Tibial artery (tissue), 4 donors: ENCODE measurements at places on chromosomes 7 and 10.

DNA sequence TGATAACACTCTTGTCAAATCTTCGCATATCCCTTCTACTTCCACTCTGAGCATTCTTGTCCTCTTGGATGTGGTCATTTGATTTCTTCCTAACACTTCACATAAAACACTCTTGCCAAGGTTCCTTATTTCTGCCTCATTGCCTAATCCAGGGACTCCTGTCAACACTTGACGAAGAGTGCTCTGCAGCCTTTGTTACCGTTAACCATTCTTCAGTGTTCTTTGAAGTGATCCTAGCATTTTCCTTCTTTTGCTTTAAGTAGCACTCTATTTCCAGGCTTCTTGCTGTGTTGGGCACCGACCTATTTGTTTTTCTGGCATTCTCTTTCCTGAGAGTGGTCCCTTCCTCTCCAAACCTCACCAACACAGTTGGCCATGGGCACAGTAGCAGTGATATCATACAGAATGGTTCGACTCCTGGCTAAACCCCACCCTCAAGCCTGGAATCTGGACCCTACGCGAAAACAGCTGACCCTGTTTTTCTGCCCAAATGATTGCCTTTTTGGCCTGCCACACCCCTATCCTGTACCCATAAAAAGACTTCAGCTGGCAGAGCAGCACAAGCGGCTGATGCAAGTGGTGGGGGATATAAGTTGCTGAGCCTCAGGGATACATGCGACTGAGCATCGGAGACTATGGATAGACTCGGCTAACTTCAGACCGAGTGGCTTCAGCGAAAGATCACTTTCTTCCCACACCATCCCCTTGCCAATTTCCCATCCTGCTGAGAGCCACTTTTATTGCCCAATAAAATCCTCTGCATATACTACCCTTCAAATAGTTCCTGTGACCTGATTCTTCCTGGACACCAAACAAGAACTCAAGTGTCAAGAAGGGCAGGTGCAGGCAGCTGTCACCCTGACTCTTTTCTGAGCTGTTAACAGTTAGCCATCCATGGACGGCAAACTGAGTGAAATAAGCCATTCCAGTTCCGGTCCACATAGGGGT, 820.6 kb downstream of the CCSER2 start:
- no peak for DNase-seq

DNA sequence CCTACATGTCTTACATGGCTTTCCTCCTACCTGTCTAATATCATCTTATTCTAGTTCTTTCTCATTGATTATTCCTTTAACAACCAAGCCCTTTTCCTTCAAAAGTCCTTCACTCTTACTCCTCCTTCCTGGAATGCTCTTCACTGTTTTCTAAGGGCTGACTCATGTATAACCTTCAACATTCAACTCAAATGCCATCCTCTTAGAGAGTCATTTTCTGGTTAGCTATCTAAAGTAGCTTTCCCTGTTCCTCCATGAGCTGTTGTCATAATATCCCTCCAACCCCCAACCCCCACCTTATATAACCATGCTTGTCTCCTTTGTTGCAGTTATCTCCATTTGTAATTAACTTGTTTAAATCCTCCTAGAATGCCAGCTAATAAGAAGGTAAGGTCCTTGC, 286.8 kb downstream of the ADK start:
- DNase-seq = no peak

- peak; percentile 26 for DNase-seq
Observed at GRCh38 chr7:88344956-88345832, 38.5 kb upstream of the STEAP4 start.

- DNase-seq = no peak
Observed at GRCh38 chr7:133958822-133959221, 168.3 kb upstream of the LRGUK start.

DNA sequence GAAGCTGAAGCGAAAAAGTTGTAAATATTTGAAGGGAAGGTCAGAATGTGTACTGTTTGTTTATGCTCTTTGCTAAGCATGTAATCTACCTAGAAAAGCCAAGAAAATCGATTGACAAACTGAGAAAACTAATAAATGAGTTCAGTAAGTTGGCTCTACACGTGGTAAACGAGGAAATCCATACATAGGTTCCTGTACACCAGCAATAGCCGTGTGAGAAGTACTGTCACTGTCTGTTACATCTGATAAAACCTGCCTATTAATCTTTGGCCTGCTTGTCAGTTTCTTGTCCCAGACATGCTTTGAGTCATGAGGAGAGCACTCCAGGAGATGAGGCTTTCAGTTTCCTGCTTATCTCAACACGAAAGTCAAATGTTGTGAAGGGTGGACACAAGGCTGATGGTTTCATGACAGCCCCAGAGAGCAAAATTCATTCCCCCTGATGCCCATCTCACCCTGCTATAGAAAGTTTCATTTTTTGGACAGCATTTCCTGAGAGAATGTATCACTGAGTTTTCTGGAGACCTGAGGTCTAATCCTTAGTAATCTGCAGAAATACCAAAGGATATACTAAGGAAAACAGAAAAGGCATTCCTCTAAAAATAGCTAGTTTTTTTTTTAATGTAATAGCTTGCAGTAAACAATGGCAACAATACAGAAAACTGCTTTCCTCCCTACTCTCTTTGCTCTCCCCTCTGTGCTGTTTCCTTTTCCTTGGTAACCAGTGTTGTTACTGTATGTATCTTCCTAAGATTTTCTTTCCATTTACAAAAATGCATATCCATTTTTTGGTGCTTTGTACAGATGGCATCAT, 18.8 kb downstream of the BMPR1A start:
- DNase-seq = no peak

- no peak for DNase-seq
Observed at GRCh38 chr10:50384898-50385297, 133.6 kb upstream of the ASAH2 start.

DNA sequence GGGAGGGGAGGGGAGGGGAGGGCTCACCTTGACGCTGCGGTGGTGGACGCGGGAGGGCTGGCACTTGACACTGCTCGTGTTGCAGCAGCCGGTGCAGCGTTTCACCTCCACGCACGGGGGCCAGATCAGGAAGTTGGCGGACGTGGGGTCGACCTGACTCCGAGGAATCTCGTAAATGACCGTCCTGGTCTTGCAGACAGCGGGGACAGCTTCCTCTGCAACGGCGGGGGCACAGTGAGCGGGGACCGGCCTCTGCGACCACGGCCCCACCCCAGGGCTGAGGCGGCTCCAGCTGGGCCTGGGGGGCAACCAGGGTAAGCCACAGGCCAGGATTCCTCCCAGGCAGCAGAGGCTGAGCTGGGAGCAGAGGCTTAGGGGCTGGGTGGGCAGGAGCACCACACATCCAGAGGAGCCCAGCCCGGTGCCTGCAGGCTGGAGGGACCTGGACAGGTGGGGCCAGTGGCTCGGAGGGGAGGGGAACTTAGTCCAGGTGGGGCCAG, 8.8 kb downstream of the PDGFA start:
- no peak for DNase-seq

GRCh38 chr7:99116144-99116543, 27.8 kb downstream of the SMURF1 start:
- no peak for DNase-seq

- no peak for DNase-seq
Observed at GRCh38 chr7:9502269-9502668, 1068.9 kb downstream of the NXPH1 start.

DNA sequence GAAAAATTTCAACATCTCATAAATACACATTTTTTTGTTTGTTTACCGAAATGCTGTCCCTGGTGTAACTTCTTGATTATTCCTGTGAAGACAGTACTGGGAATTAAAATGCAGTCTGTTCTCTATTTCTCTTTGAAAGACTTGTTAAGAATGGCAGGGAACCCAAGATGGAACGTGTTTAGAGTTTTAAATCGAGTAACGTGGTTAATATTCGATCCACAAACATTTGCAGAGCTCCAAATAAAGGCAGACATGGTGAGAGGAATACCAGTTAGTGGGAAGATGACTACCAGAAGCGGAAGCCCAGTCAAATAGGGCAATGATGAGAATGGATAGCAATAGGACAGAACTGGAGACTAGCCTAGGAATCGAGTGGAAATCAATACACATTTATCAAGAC, 6.7 kb downstream of the PON3 start:
- no peak for DNase-seq

- DNase-seq = no peak
Observed at GRCh38 chr10:67386260-67386659, 309.7 kb downstream of the CTNNA3 start.

- DNase-seq = no peak
Observed at GRCh38 chr7:96636979-96637378, 72.7 kb downstream of the SEM1 start.

DNA sequence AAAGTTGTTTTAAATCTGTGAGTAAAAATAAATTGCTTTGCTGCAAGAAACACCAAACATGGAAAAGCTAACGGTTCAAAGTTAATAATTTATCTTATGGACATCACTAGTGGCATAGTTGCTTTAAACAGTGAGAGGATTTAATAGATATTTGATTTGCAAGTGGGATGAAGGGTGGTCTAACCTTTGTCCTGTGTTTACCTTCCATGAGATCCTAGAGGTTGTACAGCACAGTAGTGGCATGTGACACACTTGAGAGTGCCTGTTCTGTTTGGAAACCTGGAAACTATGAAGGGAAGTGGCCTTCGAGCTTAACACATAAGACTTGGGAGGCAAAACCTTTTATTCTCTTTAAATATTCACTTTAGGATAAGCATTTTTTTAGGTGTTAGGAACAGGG, 16.0 kb downstream of the EGFR start:
- no peak for DNase-seq

DNA sequence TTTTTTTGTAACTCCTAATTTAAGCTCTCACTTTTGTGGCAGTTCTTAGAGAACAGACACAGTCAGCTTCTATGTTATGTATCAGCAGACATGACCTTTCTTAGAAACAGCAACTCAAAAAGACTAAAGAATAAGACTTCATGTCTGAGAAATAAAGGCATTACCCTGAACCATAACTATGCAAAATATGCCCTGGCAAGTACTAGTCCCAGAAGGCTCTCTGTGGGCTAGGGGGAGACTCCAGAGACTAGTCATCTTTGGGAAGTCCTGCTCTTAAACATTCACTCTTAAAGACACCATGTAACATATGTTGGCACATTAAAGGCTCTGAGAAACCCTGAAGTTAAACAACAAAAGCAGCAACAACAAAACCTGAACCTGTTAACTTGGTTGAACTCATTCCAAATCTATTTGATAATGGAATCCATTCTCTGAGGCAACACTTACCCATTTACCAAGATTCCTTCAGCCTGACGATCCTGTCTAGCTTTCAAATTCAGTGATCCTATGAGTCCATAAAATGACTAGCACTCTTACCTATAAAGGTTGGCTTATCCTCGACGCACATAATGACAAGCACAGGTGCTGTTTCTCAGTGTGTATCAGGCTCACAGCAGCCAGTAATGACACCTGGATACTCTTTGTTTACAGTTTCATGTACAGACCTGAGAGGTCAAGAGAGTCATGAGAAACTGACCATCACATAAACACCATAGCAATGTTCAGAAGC, 62.3 kb downstream of the OSBPL3 start:
- DNase-seq = no peak

DNA sequence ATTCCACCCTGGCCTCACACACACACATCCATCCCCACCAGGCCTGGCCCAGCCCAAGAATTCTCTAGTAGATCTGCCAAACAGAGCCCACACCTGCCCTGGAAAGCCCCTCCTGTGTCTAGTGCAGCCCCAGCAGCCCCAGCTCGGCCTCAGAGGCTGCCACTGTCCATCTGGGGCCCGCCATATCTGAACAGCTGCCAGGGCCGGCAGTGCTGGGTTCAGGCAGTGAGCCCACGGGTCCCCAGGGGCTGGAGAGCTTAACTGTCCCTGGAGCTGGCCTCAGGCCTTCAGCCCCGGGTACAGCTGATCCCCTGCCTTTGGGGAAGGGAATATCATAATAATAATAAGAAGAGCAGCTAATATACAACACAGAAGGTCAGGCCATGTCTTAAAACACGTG, 574 bp downstream of the MYL10 start:
- peak; percentile 85 for DNase-seq

GRCh38 chr7:121414436-121414835, 18.3 kb upstream of the FAM3C start:
- no peak for DNase-seq

DNA sequence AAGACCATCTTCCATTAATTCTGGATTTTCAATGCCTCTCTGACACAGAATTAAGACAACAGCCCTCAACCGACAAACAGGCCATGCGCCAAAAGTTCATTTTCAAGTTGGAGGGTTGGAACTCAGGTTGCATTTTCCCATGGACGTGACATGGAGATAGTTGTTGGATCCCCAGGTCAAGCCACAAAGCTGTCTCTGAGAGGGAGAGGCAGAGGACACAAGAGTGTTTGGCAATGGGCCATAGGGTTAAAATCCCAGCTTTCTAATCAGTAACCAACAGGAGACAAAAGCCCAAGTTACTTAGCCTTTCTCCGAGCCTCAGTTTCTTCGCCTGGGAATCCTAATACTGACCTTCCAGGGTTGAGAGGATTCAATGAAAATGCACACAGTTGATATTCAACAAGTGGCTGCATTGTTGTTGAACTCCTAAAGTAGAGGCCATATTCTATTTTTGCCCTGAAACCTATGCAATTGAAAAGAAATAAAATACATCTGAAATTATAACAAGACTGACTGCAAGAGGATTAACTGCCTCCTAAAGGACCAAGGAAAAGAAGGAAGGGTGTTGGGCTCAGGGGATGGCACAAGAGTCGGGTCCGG, 44.3 kb downstream of the SORBS1 start:
- DNase-seq = no peak

GRCh38 chr7:138875794-138876193, 77.8 kb upstream of the ATP6V0A4 start:
- no peak for DNase-seq

- DNase-seq = no peak
Observed at GRCh38 chr10:48714088-48714487, 29.4 kb downstream of the WDFY4 start.

- peak; percentile 91 for DNase-seq
Observed at GRCh38 chr7:152436111-152436930, 518 bp upstream of the KMT2C start.

DNA sequence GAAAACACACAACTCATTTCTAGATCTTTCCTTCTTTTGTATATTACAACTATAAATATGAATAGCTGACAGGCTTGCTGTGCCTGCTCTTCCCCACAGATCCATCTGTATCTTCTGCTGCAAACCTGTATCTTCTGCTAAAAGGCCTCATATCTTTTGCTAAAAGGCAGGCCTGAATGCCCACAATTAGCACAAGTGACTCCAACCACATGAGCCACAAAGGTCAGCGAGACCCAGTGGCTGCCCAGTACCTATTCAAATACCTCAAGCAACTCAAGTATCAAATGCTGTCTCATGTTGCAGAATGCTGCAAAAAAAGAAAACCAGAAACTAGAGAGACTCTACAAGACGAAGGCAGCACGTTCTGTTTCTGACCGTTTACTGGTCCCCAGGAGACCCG, 54.5 kb upstream of the ATP6V0A4 start:
- no peak for DNase-seq

GRCh38 chr7:149713061-149713730, 60.2 kb downstream of the ZNF467 start:
- DNase-seq = no peak

- no peak for DNase-seq
Observed at GRCh38 chr10:18554479-18554878, 96.9 kb downstream of the NSUN6 start.
